CD8-positive, alpha-beta memory T cell (primary cell): ENCODE measurements at places on chromosomes 1 and 21. TPM values are rescaled to one million over a fixed set of nuclear protein-coding genes. Genes with fewer than 3 reads are reported as not detected.

TSTD1 gene
- total RNA-seq = 46.1 TPM

DNA sequence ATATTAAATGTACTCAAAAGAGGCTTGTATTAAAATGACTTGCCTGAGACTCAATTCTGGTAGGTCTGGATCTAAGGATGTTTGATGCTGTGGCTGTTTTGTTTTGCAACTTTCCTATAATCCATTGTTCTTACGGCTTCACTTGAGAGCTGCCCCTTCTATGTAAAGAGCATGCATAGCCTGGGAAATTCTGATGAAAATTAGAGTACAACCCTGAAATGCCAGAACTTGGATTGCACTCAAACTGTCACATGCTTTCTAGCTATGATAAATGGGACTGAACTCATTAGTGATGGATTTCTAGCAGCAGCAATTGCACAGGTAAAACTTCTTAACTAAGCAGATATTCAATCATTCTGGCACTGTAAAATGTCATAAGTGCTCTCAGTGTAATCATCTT is 67.9 kb downstream of the OLFM3 start:
- no peak for DNase-seq

DNA sequence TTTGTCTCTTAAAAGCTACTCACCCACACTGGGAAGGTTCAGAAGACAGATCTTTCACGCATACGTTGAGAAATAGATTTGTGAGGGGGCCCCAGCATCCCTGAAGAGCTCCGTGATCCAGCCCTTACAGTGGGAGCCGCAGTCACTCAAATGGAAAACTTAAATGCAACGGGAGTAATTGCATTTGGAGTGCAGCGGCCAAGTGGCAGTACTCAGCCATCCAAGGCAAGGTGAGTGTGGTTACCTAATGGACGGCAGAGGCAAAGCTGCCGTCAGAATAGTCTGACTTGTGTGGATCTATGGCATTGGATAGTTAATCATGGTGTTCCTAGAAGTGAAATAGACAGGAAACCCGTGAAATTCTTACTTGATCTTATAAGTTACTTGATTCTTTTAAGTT is 5.1 kb downstream of the SPSB1 start:
- no peak for DNase-seq

- DNase-seq = no peak
These were observed 96.5 kb downstream of the ATP1B1 start for GRCh38 chr1:169202791-169203665.

VCAM1 gene
- 3.5 TPM for total RNA-seq

DNA sequence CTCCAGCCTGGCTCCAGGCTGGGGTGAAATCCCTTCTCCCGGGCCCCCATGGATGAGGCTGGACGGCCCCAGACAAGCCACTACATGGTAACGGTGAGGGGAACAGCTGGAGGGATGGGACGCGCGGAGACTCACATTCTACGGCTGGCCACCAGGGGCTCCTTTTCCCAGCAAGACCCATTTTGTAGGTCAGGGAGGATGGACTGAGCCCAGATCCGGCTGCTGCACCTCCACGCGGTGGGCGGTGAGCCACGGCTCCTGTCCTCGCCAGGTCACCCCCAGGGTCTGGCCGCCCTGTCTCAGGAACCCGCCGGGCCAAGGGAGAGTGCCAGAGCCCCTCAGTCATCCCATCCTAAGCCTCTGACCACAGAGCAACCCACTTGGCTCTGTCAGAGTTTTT is 75.0 kb upstream of the ACTRT2 start:
- no peak for DNase-seq

DNA sequence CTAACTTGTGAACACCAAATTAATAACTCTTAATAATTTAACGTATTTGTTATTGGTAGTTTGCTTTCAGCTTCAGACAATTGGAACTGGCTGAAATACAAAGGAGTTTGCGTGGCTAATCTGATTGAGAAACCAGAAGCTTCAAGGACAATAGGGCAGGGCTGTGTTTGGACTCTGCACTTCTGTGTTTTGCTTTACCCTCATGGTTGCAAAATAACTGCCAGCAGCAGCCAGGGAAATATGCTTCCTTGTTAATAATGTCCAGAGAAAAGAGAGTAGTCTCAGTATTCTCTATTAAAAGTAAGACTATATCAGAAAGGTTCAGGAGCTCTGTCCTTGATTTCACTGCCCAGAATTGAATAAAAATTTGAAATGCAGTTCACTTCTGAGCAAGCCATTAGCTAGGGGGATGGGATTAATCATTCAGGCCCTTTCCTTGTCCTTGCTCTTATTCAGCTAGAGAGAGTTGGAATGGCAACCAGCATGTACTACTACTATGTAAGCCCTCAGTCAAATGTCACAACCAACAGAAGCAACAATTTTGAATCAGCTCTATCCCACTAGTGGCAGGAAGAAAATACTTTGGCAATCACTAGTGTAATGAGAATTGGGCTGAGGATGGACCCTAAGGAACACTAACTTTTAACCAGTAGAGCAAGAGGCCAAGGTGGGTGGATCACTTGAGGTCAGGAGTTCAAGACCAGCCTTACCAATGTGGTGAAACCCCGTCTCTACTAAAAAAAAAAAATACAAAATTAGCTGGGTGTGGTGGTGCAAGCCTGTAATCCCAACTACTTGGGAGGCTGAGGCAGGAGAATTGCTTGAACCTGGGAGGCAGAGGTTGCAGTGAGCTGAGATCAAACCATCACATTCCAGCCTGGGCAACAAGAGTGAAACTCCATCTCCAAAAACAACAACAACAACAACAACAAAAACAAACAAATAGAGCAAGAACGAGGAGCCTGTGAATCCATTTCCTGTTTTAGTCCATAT is 76.8 kb downstream of the POU2F1 start:
- no peak for DNase-seq
